AG09309 (cell line): ENCODE measurements at places on chromosomes 2 and 18.

DNA sequence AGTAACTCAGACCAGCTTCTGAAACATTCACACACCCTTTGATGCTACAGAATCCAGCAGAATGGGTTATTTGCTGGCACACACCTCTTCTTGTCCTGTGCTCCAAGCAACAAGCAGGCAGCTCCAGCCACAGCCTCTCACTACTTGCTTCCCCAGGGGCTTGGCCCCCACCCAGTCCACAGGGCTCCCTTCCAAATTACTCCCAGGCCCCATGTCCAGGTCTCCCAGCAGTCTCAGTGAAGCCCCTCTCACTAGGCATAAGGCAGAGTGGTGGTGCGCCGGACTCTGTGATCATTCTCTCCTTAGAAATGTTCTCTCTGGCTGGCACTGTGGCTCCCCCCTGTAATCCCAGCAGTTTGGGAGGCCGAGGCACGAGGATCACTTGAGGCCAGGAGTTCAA is 25.9 kb downstream of the ITM2C start:
- DNase-seq, result no peak

GRCh38 chr2:202038471-202039277 is 5.0 kb downstream of the FZD7 start:
- no peak for DNase-seq

DNA sequence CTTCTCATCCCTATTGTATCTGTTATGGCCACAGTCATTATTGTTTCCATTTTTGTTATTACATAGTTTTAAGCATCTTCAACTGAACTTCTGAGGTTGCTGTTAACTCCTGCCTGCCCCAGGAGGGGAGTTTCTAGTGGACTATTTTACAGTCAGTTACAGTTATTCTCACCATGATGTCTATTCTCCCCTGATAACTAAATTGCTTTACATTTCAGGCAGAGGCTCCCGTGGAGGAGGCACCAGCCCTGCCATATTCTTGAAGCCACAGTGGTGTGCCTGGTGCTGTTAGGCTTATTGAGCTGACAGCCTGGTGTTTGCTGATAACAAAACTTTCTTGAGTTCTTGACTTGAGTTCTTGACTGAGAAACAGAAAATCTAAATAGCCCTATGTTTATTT is 256.4 kb downstream of the TFCP2L1 start:
- DNase-seq, result no peak

- DNase-seq, result peak; percentile 37
Observed at GRCh38 chr18:24878289-24878688, 417.9 kb downstream of the HRH4 start.

GRCh38 chr2:226611196-226611943 is 188.2 kb downstream of the IRS1 start:
- DNase-seq, result no peak

DNA sequence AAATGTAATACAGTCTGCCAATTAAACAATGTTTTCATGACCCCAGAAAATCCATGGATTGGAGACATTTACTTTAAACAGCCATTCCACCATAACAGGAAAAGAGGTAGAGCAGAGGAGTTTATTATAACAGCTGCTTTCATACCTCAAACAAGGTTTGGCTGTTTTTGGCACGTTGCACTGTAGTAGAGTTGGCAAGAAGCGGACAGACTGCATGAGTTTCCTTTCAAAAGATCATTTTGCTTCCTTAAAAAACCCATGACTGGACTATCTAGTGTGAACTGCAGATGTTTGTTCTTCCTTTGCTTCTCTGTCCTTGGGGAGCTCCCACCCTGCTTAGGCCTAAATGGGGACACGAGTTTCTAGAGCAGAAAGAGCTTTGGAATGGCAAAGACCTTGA is 108.5 kb upstream of the THOC1 start:
- DNase-seq, result no peak

DNA sequence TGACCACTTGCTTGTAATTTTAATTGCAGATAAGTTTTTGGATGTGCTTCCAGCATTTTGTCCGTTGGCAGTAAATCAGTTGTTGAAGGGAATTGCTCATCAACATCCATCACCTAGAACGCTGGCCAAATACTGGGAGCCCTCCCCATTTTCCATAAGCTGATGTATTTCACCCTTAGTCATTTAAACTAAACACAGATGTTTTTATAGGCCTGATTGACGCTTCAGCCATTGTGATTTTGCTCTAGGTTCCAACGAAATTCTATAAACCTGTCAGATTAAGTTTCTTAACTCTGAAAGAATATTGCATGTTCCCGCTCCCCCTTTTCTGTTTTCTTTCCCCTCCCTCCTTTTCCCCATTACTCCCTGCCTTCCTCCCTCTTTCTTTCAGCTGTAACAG is 1.0 kb upstream of the RPRM start:
- no peak for DNase-seq

DNA sequence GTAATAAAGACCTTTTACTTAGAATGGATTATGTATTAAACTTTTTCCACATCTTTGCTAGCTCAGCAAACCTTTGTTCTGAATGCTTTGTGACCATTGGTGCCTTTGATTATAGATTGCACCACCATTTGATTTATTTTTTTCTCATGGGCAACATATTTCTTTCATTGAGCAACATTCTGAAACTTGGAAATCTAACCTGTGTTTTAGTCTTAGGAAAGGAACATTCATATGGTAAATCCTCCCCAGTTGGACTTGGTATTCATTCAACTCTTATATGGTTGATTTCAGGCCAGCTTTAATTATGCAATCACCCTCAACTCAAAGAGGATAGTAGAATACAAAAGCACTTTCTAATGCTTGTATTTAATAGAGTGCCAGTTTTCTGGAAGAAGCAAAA is 1077.9 kb upstream of the ZEB2 start:
- DNase-seq, result peak; percentile 23

DNA sequence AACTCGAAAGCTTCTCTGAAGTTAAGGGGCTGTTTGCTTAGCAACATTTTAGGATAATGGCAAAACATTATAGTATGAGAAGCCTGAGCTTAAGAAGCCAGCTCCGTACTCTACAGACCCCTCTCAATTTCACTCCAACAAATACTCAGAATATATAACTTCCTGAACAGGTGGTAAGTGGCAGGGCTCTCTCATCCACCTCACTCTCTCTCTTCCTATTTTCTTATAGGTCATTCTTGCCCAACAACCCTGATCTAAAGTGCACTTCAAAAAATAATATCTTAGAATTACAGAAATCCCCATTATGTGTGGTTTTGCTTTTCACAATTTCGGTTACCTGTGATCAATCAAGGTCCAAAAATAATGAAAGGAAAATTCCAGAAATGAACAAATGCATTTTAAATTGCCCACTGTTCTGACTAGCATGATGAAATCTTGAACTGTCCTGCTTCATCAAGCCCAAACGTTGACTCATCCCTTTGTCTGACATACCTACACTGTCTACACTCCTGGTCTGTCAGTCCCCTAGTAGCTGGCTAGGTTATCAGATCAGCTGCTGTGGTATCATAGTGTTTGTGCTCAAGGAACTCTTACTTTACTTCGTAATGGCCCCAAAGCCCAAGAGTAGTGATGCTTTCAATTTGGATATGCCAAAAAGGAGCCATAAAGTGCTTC is 122.8 kb upstream of the COL5A2 start:
- no peak for DNase-seq

DNA sequence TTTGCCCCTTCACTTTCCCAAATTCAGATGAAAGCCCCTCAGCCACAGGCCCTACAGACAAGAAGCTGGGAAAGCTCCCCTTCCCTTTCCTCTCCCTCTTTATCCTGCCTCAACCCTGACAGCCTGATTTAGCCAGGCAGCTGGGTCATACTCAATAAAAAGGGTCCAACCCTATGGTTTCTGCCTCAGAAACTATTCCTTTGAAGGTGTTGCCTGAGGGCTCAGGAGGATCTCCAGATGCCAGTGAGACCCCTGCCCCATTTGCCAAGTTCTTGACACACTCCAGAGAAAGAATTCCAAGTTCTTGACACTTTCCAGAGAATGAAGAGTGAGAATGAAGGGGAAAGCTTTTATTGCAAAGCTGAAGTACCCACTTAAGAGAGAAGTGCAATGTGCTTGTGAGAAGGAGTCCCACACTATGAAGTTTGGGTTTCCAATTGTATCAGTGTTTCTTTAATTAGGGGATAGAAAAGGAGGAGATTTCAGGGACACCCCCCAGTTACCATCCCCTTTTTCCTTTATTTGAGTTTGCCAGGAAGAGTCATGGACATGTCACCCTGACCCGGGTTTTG is 576.2 kb downstream of the METTL4 start:
- DNase-seq, result no peak

- DNase-seq, result no peak
Observed at GRCh38 chr2:9753665-9754531, 89.4 kb upstream of the TAF1B start.
